ENCODE measurements at places on chromosomes 1 and 21.

DNA sequence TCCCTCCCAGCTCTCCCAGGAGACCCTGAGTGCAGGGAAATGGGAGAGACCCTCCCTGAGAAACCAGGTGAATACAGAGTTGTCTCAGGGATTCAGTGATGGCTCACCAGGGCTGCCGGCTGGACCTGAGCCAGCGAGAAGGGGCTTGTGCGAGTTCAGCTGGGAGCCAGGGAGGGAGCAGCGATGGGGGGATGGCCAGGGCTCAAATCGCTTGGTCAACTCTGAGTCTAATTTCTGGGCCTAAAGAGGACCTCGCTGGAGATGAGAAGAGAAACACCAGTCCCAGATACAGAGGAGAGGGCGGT is 6.5 kb downstream of the FCGR2A start:
- DNase-seq = no peak

- no peak for DNase-seq
Observed at GRCh38 chr21:31398574-31398973, 54.5 kb upstream of the TIAM1 start.

GRCh38 chr1:187513190-187513589 is 684.4 kb downstream of the PLA2G4A start:
- DNase-seq = no peak

DNA sequence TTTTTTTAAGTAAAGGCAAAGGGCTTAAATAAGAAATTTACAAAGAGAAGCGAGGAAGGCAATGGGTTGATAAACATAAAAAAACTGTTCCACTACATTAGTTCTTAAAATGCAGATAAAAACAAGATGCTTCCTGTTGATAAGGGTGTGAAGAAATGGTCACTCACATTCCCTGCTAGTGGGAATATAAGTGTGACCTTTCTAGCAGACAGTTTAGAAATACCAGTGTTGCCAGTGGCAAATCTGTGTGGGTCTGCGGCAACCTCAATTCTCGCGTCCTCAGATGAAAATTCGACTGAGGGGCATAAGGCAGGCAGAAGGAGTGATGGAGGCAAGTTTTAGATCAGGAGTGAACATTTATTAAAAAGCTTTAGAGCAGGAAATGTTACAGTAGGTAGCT is 151.1 kb downstream of the NTNG1 start:
- DNase-seq = no peak

GRCh38 chr1:84884671-84885389 is 8.2 kb downstream of the LPAR3 start:
- DNase-seq = no peak

GRCh38 chr1:162823771-162824525 is 33.4 kb downstream of the HSD17B7 start:
- no peak for DNase-seq

- DNase-seq = no peak
Observed at GRCh38 chr1:53595906-53596305, 136.7 kb downstream of the DMRTB1 start.

GRCh38 chr1:16922885-16923431 is 1.2 kb downstream of the CROCC start:
- no peak for DNase-seq

GRCh38 chr1:200367841-200368534 is 41.8 kb downstream of the ZNF281 start:
- no peak for DNase-seq

DNA sequence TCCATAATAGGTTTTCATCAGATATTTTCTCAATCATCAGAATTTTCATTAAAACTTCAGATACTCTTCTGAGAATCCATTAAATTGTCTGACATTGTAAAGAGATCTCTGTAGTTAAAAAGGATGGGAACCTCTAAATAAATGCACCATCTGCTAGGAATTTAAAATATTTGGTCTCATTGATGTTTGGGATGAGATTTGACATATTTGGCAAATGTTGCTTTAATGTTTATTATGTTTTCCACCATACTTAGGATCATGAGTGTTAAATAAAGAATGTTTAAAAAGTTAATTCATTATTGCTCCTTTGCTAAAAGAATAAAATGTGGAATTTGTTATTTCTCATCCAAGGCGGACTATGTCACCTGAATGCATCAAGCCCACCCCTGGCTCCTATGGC is 85.5 kb upstream of the VANGL1 start:
- no peak for DNase-seq

DNA sequence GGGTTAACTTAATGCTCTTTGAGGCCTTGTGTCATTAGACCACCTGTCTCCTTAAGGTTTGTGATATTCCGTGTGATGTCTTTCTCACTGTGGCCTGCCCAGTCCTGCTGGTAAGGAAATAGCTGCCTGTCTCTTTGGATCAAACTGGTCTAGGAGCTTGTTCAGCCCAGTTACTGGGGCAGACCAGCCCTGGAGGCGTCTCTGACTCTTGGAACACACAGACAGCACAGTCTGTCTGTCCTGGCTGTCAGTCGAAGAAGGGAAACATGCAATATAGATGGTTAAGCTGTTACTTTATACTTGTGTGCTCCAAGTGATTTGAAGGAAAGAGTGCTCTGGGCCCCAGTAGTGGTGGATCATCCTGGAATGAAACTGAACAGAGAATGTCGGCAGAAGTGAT is 20.4 kb downstream of the PBX1 start:
- DNase-seq = no peak

DNA sequence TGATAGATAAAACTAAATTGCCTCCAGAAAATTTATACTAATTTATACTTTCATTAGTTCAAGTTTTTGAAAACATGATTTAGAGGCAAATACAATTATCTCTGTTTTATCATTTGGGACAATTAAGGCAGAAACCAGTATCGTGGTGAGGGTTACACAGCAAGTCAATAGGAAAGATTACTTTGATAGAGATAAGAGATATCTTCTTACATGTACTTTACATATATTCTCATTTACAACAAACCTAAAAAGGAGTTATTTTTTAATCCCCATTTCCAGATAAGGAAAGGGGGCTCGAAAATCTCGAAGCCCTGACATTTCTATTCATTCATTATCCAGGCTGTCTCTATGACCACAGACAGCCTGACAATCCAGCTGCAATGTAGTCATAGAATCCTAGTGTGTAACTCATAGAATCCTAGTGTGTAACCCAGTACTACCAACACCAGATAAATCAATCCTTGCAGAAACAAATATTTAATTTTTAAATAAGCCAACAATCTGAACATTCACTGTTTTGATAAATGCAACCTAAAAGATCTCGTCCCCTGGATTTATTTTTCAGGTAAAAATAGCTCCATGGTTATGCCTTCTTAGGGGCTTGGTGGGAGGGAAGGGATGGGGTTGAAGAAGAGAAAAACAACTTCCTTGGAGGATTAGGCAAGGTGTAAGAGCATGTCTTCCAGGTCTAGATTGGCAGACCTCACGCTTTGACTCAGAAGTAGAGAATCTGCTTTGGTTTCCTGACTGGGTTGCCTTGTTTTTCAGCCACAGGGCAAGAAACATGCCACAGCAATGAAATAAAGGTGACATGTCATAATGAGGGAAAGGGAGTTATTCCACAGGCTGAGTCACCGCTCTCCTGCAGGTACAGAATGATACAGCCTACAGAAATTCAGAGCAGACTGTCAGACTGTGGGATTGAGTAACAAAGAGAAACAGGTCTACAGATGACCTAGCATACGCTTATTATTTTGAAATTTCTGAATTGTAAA is 45.6 kb downstream of the IRF2BP2 start:
- peak; percentile 33 for DNase-seq

DNA sequence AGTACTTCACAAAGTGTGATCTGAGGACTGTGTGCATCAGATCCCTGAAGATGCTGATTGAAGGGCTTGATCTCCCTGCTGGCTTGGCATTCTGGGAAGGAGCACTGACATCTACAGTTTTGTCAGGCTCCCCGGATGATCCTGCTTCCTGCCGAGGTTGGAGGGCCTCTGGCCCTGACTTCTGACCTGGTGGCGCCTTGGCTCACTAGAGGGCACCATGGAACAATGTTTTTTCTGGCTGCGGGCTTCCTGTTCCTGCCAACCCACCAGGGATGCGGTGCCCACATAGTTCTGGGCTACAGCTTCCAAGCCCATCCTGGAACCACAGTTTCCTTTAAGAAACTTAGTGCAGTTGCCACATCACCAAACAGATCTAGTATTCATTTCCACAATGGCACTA is 38.8 kb upstream of the RASAL2 start:
- peak; percentile 60 for DNase-seq

DNA sequence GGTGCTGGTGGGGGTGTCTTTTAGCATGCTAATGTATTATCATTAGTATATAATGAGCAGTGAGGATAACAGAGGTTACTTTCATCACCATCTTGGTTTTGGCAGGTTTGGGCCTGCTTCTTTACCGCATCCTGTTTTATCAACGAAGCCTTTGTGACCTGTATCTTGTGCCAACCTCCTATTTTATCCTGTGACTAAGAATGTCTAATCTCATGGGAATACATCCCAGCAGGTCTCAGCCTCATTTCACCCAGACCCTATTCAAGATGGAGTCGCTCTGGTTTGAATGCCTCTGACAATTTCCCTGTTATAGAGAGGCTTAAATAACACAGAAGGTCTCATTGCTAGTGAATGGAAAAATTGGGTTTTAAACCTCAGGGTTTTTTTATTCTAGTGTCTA is 300.8 kb upstream of the PROX1 start:
- DNase-seq = no peak

- no peak for DNase-seq
Observed at GRCh38 chr1:232283864-232284263, 346.1 kb downstream of the SIPA1L2 start.

DNA sequence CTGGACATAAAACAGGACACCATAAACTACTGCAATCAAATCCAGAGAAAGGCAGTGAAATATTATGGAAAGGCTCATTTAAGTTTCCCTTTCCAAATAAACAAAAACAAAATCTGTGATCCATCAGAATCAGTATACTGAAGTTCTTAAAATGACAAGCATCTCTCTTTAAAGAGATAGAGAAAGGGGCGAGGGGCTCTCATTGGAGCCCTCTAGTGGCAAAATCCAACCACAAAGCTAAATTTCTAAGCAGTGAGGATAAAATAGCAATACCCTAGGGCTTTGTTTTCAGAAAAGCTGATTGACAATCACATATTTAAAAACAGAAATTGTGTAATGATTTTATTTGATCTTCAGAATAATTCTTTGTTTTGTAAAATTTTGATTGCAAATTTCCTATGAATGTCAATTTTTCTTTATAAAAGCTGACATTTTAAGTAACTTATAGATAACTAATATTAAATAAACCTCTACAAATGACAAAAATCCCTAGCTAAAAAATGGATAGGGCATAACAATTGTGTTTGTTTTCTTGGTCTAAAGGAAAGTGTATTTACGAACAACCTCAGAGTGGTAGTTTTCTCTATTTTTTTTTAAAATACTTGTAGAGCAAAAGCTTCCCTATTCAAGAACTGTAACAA is 138.2 kb downstream of the COL24A1 start:
- no peak for DNase-seq

DNA sequence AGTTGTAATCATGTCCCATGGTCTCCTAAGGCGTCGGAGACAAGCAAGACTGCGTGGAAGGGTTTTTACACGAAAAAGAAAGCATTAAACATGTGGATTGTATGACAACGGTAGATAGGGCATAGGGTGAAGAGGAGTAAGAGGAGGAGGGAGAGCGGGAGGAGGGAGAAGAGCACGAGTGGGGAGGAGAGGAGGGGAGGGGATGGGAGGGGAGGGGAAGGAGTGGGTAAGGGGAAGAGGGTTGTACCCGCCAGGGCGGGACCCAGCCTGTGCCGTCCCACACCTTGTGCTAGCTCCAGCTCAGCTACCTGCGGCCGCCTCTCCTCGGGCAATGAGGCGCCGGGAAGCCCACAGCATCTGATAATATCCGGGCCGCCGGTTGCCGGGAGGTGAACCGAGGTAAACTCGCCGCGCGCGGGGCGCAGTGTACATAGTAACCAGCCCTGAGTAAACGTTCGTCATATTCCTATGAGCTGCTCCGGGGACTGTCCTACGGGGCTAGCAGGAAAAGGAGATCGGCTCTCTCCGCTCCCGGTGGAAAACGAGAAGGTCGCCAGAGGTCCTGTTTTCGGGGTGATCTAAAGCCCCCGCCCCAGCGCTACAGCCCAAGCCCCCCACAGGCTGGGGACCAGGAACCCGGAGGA is 449 bp upstream of the RCAN3 start:
- DNase-seq = peak; percentile 33

- DNase-seq = no peak
Observed at GRCh38 chr1:47944561-47944960, 52.6 kb downstream of the TRABD2B start.

- DNase-seq = no peak
Observed at GRCh38 chr1:226722240-226722900, 16.7 kb downstream of the ITPKB start.

DNA sequence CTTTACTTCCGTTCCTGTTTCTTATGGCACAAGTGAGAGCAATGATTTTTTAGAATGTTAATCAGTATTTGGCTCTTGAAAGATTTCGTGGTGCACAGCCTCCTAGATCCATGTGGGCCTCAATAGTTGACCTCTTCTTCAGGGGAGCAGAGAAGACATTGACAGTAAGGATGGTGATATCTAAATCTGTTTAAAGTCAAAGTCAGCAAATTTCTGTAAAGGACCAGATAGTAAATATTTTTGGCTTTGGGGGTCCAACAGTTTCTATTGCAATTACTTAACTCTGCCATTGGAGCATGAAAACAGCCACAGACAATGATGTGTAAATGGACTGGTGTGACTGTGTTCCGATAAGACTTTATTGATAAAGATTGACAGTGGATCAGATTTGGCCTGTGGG is 27.4 kb downstream of the TNN start:
- no peak for DNase-seq

- no peak for DNase-seq
Observed at GRCh38 chr1:165259706-165260428, 96.6 kb downstream of the LMX1A start.

DNA sequence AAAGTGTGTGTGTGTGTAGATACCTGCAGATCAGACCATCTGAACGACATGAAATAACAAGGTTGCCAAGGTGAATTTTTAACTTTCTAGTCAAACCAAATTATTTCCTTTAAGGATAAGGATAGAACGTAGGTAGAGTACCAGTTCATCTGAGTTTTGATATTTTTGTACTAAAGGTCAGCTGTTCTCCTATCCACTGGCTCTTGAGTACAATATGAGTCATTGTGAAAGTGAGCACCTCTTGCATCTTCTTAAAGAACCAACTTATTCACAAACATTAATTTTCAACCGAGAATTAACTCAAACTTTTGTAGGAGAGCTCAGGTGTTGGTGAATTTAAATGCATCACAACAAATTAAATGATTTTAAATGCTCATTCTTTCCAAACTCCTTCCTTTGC is 71.5 kb downstream of the IFI44 start:
- no peak for DNase-seq

DNA sequence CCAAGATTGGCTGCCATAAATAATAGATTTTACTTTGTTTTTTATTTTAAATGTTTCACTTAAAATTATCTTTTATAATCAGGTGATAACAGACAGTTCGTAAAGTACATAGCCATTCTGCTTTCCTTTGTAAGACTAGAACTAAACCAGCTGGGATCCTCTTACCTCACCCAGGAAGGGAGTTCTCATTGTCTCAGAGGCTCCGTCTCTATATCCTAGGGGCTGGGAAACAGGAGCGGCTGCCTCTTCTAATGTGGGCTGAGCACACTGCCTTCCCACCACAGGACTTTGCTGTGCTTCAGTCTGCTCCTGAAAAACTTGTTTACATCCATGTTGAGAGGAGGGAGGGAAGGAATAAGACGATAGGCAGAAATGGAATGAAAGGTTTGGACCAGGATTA is 45.6 kb upstream of the PGD start:
- DNase-seq = no peak

- DNase-seq = no peak
Observed at GRCh38 chr1:161735837-161736236, 13.7 kb upstream of the DUSP12 start.

- peak; percentile 61 for DNase-seq
Observed at GRCh38 chr1:91020967-91021685, 709 bp downstream of the ZNF644 start.

GRCh38 chr1:186534401-186534800 is 73.5 kb upstream of the PDC start:
- DNase-seq = no peak
